GM12892 (cell line): ENCODE measurements at places on chromosomes 2 and 18.

DNA sequence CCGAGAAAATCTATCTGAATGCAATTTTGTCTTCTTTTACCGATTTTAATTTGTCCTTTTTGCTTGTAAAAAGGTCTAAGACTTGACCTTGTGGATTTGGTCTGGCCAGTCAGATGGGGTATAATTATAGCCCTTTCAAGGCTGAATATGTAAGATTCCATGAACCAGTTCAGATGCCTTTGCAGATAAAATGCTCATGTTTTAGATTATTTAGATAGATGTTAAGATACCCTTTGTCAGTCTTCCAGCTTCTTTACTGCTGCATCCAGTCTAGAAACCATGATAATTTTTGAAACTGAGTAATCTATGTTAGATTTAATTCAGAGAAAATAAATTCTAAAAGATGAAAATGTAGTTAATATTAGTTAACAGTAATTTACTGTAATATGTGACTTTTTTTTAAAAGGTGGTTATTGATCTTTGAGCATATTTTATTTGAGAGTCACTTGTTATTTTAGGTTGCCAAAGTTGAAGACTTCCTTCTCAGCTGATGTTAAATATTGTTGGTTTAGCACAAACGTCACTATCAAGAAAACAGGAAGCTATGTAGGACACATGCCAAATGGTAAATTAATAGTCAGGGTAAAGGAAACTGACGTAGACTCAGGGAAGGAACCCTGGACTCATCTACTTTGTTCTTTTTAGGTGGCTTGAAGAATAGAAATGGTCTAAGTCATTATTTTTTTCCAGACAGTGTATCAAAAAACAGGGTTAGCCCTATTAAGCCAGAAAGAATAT is 29.8 kb downstream of the BABAM2 start:
- DNase-seq = no peak

DNA sequence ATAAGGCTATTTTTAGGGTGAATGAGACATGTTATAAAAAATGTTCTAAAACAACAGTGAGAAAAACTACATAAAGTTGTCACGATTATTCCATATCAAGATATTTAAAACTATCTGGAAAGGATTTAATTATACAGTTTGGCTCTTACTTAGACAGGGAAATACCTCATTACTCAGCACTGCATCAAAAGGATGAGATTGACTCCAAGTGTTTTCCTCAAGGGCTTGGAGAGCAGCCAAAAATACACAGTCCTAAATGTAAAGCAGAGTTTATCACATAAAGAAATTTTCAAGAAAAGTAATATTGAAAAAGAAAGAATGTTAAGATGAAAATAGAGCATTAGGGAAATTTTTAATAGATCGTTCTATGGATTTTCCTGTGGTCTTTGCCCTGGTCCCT is 285.5 kb upstream of the NETO1 start:
- no peak for DNase-seq

- DNase-seq = no peak
Measured at GRCh38 chr18:7901657-7902056, 334.5 kb downstream of the PTPRM start.

- no peak for DNase-seq
Measured at GRCh38 chr18:60372596-60372995, at the start of gene MC4R. Gene MC4R, minus strand, starts transcription at chr18:60372775. Its CDS starts 426 bp downstream, at chr18:60372349.

- DNase-seq = no peak
Measured at GRCh38 chr18:79785831-79786230, 11.9 kb upstream of the KCNG2 start.

DNA sequence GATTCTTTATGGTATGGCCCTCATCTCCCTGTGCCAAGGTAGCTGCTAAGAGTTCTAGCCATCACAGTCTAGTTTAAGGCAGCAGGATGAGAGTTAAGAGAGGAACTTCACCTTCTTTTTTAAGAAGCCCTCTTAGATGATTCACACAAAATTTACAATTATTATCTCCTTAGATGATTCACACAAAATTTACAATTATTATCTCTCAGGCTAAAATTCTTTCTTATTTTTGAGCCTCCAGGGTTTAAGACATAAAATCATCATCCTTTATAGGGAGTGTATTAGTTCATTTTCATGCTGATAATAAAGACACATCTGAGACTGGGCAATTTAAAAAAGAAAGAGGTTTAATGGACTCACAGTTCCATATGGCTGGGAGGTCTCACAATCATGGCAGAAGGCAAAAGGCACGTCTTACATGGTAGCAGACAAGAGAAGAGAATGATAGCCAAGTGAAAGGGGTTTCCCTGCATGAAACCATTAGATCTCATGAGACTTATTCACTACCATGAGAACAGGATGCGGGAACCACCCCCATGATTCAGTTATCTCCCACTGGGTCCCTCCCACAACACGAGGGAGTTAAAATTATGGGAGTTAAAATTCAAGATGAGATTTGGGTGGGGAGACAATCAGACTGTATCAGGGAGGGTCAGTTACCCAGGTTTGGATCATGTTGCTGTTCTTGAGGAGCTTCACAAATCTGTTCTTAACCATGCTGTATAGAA is 133.0 kb upstream of the MYO3B start:
- DNase-seq = no peak

DNA sequence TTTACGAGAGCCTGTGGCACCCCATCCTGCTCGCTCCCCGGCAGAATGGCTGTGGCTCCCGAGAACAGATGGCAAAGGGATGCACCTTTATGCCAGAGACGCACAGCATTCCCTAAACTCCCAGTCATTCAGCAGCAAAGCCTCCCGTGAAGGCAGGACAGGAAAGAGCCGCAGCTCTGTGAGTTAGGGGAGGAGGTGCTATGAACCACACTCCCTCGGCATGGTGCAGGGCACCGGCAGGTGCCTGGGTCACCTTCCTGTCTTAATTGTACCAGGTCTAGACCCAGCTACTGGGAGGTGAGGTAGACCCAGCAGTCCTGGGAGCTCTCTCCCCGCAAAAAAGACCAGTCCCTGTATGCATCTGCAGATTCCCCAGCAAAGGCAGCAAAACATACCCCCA is 149.8 kb downstream of the TWIST2 start:
- DNase-seq = no peak

DNA sequence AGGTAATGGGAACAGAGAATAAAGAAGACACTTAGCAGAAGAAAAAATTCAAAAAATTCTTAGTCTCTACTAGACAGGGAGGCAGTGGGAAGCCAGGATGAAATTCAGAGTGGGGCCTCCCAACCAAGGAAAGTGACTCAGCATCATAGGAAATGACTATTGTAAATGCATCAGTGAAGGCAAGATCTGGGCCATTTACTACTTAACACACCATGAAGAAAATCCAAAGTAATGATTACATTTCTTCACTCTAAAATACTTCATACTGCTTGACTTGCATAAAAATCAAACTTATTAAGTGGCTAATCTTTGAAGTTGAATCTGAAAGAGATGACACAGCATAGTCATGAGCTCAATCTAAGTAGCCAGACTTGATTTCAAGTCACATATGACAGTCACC is 405.8 kb upstream of the SLC39A10 start:
- no peak for DNase-seq

- DNase-seq = no peak
Measured at GRCh38 chr2:8659735-8660492, 21.9 kb upstream of the ID2 start.

DNA sequence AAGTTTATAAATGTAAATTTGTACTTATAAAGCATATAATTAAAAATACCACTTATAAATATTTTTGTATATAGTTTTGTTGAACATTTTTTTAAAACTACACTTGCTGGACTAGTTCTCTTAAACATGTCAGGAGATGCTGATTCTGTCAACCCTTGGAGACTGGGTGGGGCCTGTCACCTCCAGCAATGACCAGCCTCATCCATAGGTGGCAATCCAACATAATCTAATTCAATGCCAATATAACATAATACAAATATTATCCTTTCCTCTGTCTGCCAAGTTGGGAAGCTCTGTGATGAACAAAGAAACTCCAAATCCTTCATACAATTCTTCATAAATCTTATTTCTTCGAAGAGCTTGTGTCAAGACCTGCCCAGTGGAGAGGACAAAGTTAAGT is 140.4 kb downstream of the RBMS1 start:
- DNase-seq = no peak

GRCh38 chr2:150125708-150126107 is 361.8 kb downstream of the RND3 start:
- no peak for DNase-seq

DNA sequence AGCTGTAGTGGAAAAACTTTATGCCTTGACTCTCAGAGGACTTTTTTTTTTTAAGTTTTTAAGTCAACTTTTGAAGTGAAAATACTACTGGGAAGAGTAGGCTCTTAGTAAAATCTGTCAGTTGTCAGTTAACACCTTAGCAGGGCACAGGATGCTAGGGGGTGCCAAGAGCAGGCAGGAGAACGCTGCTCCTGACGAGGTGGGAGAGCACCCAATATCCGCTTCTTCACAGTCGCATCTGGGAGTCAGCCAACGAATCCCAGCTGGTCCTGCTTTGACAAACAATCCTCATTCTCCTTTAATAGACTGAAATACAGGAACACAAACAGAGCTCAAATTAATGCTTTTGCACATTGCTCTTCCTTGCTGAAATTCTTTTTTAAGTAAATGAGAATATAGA is 709.5 kb upstream of the ACVR2A start:
- no peak for DNase-seq

GRCh38 chr18:65938592-65939372 is 188.0 kb downstream of the CDH7 start:
- no peak for DNase-seq

DNA sequence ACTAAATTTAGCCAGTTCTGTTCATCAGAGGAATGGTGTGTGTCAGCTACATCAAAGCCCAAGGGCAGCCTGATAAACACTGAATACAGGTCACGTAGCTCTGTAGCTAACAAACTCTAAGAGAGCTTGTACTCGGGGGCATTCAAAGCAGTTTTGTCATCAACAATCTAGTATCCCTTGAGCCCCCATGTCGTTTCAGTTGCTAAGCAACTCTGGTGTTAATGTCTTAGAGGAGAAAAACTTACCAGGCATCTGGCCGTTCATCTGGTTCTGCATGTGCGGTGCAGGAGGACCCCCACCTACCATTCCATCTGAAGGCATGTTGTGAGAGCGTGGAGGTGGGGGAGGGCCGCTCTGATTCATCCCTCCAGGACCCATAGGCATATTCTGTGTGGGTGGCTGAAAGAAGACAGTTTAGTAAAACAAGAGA is 33.1 kb downstream of the SS18 start:
- no peak for DNase-seq

DNA sequence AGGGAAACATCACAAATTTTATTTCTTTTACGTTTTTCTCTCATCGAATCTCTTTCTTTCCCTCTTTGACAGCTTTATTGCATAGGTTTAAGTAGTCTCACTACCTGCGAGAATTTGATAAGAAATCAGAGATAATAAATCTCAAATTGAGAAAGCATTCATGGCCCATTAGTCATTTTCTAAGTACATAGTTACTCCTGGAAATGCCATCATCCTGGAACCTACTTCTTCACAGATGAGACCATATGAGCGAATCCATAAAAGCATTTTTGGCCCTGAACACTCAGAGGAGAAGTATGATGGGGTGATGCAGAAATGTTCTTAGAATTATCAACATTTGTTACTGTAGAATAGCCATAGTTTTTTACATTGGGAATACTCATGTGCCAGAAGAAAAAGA is 138.0 kb upstream of the ARHGAP28 start:
- DNase-seq = no peak

DNA sequence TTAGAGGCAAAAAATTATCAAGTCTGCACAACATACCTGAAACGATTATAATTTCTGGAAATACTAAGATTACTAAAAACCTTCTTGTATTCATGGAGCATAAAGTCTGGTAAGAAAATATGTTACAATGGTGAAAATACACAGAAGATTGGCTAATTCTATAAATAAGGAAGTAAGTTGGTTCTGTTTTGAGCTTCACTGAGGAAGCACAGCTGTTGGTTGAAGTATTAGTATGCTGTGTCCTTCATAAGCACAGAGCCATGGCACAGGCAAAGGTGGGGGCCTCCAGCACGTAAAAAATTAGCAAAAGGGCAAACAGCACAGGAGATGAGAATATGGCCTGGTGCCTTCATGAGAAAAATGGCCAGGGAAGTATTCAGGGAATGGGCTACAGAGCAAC is 40.4 kb upstream of the ANKRD62 start:
- DNase-seq = no peak

DNA sequence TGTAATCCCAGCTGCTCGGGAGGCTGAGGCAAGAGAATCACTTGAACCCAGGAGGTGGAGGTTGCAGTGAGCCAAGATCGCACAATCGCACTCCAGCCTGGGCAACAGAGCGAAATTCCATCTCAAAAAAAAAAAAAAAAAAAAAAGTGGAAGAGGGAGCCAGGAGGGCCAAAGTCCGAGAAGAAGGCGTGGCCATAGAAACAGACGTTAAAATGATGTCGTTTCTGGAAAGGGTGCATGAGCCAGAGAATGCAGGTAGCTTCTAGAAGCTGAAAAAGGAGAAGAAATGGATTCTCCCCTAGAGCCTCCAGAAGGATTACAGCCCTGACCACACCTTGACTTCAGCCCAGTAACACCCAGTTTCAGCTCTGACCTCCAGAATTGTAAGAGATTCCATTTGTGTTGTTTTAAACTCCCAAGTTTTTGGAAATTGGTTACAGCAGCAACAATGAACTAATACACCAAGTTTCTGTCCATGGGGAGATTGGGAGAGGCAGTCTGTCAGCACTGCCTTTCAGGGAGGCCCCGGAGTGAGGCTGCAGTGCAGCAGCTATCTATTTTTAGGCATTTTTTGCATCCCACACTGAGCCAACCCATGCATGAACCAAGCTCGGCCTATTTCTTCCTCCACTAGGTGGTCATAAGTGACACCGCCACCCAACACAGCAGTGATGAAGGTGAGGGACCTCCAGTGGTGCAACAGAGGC is 14.2 kb upstream of the TRAF3IP1 start:
- no peak for DNase-seq

GRCh38 chr2:62787386-62787785 is 81.9 kb downstream of the EHBP1 start:
- DNase-seq = no peak

DNA sequence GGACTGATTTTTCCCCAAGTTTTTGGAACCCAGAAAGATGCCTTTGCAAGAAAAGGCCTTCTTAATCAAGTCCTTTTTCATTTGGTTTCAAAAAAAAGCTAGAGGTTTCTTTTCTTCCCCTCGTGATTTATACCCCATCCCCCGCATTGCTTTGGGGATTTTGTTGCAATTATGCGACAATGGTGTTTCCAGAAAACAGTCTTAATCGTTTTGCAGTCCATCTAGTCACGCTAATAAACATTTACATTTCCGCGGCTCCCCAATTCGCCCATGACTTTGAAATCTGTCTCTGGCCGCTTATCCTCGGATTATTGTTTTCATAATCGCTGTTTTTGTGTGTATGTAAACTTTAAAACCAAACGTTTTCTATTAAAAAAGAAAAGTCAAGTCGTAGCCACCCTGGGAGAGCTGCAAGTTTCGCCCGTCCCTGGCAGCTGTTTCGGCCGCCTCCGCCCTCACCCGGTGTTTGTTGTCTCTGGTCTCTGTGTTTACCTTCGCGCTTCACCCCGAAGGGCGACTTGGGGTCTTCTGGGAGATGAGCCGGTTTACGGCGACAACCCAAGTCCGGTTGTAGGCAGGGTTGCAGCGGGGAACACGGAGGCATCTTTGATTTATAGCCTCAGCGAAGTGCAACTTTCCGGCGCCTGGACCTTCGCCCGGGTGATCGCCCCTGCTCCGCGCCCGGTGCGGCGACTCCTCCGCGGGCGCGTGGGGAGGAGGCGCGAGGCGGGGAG is 667 bp downstream of the SP9 start:
- no peak for DNase-seq

- no peak for DNase-seq
Measured at GRCh38 chr2:168008646-168009195, 238.7 kb downstream of the STK39 start.
